ENCODE measurements at places on chromosomes 13 and 19.

DNA sequence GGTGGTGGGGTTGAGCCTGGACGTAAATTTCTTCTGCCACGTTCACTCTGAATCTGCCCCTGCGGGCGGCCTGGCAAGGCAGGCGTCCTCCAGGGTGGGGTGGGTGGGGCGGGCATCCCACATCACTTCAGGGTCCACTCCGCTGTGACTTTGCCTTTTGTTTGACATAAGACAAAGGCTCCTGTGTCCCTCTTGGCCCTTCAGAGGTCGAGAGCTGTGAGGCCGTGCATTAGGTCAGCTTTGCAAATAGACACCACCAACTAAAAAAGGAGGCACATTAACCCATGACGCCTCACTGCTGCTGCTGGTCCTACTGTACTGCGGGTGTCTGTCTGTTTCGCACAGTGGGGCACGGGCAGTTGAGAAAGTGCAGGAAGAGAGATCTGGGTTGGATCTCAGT, 10.5 kb upstream of the ZNF536 start:
- DNase-seq, result no peak

DNA sequence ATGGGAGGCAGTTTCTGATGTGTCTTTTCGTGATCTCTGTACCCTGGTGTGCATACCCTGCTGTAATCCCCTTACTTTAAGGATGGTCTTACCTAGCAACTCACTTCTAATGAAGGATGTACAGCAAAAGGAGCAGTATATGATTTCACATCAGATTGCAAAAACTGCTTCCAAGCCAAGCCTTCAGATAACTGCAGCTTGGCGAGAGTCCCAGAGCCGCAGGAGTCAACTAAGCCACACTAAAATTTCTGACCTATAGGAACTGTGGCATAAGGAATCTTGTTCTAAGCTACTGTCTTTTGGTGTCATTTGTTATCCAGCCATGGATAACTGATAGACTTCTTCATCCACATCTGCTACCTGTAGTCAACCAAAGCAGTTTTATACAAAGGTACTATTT, 496.7 kb downstream of the GPC6 start:
- DNase-seq, result no peak

DNA sequence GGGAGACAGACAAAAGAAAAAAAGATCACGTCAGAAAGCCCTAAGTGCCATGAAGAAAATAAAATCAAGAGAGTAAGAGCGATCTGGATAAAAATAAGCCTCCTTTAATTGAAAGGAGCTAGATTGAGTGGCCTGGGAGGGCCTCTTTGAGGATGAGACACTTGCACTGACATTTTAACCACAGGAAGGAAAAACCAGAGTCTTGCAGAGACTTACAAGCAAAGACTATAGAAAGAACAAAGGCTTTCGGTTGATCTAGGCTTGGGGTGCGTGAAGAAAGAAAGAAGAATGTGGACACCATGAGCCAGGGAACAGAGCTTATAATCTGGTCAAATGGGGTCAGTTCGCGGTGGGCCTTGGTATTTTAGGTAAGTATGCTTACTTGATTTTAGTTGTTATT, 342.7 kb downstream of the COG6 start:
- no peak for DNase-seq

DNA sequence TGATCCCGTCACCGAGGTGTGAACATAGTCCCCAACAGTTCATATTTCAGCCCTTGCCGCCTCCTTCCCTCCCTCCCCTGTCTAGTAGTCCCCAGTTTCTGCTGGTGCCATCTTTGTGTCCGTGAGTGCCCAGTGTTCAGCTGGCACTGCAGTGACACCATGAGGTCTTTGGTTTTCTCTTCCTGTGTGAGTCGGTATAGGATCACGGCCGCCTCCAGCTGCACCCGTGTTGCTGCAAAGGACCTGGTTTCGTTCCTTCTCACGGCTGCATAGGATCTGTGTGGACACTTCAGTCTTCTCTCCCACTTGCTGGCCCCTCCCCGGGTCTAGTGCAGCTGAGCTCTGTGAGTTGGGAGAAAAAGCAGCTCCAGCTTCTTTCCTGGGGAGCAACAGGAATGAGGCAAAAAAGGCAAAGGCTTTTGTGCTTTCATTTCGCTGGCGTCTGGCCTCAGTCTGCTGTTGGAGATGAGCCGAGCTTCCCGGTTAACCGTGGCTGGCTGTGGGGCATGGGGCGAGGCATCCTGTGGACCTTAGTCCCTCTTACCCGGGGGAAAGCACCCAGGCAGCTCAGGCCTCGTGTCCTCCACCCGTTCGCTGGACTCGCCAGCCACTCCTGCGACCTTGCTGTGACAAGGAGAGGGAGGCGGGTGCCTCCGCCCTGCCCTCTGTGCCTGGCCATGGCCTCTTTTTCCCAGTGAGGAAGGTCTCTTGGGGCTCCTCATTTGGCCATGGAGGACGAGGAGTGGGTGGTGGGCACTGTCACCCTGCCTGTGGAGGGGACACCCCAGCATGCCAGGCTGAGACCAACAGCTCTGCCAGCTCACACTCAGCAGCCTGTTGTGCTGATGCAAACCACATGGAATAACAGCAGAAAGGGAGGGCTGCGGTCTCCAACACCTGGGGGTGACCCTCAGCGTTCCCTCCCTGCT, 196.5 kb downstream of the TEX29 start:
- DNase-seq, result no peak

DNA sequence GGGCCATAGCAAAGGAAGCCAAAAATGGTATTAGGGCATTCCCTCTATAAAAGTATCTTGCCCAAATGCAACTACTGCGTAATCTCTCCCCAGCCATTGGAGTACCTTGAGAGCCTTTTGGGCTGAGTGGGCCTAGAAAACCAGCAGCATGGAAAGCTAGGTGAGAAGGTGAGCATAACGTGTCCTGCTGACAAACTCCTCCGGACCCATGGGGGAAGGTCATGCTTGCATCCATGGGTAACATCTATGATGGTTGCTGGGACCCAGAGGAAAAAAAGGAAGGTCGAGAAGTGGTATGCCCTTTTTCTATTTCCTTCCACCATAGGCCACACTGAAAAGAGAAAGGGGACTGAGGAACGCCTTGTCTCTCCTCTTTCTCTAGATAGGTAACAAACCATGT, 57.4 kb downstream of the ZNF728 start:
- DNase-seq, result no peak

DNA sequence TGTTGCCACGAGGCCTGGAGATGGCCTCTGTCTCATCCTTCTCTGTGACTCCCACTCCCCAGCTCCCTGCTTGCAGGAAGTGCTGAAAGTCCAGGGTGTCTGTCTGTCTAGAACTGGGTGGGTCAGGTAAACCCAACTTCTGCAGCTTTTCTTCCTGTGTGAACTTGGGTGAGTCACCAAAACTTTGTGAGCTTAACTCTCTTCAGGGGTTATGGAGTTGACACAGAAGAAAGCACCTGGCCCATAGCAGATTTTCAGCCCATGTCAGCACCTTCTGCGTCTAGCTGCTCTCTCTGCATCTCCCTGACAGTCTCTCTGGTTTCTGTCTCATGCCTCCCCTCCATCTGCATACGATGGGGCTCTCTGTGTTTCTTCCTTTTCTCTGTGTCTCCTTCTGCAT, 4.2 kb upstream of the CACNG7 start:
- DNase-seq, result no peak

- no peak for DNase-seq
These were observed 38.7 kb upstream of the FARP1 start for GRCh38 chr13:98103942-98104880.
